Stimulated activated CD8-positive, alpha-beta memory T cell treated with anti-CD3 and anti-CD28 coated beads, Interleukin-7, amount 100 ng/mL, for 1 hour (primary cell): ENCODE measurements at places on chromosomes 3 and 15.

DNA sequence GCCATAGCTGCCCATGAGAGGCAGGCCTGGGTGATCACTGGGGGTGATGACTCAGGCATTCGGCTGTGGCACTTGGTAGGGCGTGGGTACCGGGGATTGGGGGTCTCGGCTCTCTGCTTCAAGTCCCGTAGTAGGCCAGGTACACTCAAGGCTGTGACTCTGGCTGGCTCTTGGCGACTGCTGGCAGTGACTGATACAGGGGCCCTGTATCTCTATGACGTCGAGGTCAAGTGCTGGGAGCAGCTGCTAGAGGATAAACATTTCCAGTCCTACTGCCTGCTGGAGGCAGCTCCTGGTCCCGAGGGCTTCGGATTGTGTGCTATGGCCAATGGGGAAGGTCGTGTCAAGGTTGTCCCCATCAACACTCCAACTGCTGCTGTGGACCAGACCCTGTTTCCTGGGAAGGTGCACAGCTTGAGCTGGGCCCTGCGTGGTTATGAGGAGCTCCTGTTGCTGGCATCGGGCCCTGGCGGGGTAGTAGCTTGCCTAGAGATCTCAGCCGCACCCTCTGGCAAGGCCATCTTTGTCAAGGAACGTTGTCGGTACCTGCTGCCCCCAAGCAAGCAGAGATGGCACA, 5.3 kb downstream of the WDR6 start:
- DNase-seq, result no peak

- DNase-seq, result no peak
These were observed 167.7 kb downstream of the AGBL1 start for GRCh38 chr15:86247249-86247955.

DNA sequence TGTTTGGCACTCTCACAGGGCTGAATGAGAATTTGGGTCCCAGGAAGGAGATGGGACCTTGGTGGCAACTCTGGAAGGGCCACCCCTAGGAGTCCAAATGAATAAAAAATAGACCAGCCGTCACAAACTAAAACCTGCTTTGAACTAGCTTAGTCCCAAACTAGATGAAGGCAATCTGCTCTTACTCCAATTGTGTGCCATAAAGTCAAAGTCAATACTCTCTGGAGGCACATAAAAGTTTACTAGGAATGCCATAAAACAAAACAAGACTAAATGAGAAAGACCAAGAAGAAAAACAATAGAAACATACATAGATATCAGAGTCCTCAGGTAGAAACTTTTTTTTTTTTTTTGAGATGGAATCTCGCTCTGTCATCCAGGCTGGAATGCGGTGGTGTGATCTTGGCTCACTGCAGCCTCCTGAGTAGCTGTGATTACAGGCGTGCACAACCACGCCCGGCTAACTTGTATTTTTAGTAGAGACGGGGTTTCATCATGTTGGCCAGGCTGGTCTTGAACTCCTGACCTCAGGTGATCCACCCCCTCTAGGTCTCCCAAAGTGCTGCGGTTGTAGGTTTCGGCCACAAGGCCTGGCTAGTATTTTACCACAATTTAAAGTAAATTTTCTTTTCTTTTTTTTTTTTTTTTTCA, 8.1 kb downstream of the GOLGA6L2 start:
- no peak for DNase-seq

DNA sequence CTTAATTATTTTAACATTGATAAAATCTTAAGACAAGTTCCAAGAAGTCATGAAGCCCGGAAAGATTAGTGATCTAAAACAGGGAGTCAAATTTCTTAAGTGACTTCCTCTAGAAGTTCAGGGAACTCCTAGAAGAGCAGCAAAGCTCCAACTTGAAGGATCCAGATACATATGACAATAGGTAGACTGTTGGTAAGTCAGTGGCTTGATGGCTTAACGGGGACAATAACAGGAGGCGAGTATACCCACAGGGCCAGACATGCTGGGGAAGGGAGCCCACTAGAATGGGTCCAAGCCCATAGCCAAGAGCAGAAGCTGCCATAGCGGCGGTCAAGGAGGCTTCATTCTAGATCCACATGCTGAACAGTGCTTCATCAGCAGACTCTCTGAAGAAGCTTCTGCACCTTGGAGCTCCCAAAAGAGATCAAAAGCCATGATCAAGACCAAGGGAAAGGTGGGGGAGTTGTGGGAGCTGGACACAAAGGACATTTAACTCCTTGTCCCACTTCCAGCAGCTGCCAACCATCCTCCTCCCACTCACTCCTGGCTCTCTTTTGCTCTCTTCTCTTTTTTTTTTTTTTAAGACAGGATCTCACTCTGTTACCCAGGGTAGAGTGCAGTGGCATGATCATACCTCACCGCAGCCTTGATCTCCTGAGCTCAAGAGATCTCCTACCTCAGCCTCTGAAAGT, 10.2 kb upstream of the CA12 start:
- DNase-seq, result no peak

- no peak for DNase-seq
These were observed 55.5 kb upstream of the FSTL1 start for GRCh38 chr3:120506076-120506827.

DNA sequence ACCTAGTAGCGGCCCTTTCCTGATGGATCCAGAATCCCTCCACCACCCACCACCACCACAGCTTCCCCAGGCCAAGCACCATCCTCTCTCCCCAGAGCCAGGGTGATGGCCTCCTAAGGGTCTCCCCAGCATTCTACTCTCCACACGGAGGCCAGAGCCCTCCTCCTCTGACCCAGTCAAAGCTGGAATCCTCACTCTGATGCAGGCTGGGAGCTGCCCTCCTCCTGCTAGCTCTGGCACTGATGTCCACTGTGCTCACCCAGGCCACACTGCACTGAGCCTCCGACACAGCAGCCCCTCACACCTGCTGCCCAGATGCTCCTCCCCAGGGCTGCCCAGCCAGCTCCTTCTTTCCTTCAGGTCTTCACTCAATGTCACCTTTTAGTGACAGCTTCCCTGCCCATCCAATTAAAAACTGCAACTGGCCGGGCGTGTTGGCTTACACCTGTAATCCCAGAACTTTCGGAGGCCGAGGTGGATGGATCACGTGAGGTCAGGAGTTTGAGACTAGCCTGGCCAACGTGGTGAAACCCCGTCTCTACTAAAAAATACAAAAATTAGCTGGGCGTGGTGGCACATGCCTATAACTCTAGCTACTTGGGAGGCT, 21.0 kb downstream of the XXYLT1 start:
- DNase-seq, result no peak

DNA sequence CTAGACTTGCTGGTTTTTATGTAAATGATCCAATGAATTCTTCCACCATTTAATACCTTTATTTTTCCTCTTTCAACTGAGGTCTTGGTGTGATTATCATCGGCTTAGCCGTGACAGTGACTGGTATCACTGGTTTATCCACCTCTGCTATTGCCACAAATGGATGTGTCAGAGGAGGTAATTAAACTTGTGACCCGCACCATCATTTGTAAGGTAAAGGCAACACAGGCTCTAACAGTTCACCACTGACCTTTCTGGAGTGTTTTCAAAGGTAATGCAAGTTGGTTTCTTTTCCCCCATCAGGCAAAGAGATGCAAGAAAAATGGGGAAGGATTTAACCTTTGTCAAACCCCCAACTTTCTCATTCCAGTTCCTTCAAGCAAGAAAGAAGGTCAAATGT, 19.7 kb downstream of the SLC12A1 start:
- DNase-seq, result no peak

- no peak for DNase-seq
These were observed 29.2 kb downstream of the PDHB start for GRCh38 chr3:58404396-58404795.

DNA sequence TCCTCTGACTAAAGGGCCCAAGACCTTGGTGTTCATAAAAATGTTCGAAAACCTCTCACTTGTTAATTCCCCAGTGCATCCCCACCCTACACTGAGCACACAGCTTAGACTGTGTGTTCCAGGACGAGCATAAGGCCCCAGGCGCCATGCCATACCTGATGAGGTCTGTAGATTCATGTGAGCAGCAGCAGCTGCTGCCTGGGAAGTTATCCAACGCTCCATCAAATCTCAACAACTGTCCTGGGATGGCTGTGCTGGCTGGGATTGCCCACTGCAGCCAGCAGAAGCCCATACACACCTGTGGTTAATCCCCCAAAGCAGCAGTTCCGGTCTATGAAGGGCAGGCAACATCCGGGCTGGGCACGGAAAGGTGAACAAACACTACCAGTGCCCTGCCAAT, 391.2 kb downstream of the IL20RB start:
- no peak for DNase-seq

GRCh38 chr15:45107941-45108630, 5.9 kb downstream of the DUOX2 start:
- no peak for DNase-seq

DNA sequence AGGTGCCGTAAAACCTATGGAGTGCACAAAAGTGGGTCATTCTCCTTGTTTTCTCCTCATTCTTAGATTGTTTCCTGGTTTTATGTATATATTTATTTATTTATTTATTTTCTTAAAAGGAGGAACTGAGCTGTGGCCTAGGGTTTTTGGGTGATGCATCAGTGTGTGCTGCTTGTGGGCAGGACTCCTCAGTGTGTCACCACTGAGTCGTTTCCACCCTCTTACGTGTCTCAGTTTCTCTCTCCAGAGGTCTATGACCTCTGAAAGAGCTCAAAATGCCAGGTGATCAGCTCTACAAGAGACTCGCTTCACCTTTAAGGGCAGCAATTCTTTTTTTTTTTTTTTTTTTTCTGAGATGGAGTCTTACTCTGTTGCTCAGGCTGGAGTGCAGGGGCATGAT, 72.9 kb downstream of the CD200 start:
- no peak for DNase-seq

GRCh38 chr3:64627471-64628321, 60.1 kb downstream of the ADAMTS9 start:
- DNase-seq, result no peak

- no peak for DNase-seq
These were observed 257.1 kb downstream of the OPA1 start for GRCh38 chr3:193850084-193850619.

DNA sequence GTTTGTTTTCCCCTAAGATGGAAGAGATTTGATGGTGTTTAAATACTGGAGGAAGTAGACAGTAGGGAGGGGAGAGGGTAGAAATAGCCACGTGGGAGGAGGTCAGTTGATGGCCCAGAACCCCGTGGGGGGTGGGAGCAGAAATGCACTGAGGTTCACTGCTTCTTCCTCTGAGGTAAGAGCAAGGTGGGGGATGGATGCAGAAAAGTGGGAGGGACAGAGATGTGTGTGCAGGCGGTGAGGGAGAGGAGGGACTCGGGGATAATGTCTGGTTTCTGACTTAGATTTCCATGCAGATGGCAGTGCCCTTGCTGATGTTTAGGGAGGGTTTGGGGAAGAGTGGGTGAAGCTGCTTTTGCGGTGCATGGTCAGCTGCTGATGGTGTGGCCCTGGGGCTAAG, 102.9 kb downstream of the ARNT2 start:
- no peak for DNase-seq

DNA sequence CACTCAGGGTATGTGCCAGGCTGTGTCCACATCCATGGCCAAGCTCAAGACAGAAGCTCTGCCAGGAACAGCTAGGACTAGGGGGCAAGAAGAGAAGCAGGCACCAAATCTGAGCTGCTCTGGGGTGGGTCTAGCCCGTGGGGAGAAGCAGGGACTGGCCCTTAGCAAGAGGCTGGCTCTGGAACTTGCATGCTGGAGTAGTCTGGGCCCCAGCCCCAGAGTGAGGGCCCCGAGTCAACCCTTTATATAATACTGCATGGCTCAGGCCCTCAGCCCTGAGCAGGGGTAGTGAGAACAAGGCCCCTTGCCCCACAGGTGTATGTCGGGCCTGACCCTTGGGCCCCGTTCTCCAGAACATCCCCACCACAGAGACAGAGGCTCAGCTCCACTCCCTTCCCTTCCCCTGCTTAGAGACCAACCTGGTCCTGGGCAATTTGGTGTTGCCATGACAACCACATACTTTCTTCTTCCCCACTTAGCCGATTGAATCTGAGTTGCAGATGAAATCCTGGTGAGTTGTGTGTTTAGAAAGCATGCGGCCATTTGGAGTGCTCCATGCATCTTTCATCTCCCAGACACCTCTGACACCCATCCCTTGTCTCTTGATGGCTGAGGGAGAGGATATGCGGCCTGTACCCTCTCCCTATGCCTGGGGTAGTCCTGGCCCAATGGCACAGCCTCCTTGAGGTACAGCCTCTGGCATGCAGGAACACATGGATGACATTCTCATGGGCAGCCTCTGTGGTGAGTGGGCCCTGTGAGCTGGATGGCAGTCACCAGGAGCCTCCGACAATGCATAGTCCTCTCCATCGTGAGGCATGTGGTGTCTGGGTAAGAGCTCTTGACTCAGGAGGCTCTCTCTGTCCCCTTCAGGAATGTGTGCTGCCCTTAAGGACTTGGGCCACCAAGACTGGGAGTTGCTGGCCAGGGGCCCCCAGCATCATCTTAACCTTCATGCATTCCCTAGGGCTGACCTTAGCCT, 29.2 kb upstream of the SFMBT1 start:
- DNase-seq, result no peak

GRCh38 chr15:20409247-20409646, 132.4 kb downstream of the GOLGA6L6 start:
- no peak for DNase-seq

GRCh38 chr3:58661836-58662420, 4.6 kb downstream of the FAM3D start:
- no peak for DNase-seq
